HS-5 (cell line): ENCODE measurements at places on chromosomes 11 and 22.
A peak's percentile ranks its signal among the peaks of the same experiment; 100 is the strongest.

DNA sequence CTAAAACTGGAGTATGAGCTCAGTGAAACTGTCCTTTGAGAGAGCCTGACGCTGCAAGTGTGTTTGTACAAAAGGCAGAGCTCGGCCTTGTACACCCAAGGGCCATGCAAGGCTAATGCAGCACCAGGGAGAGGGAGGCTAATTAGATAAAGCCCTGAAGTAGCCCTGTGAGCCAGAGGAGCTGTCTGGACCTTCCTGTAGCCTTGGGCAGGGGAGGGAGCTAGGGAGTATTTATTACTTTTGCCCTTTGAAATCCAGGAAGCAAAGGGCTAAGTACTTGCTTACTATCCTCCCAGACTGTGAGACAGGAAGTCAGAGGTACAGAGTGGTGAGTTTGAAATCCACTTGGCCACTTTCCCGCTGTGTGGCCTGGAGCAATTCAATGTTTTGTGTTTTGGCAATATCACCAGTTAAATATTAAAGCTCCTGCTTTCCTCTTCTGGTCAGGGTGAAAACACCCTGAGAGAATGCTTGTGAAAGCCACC lies 10.2 kb upstream of the LDHA start:
- peak; percentile 74 for DNase-seq

GRCh38 chr11:102924851-102925380 lies 30.6 kb downstream of the MMP13 start:
- no peak for DNase-seq

GRCh38 chr11:132988411-132988810 lies 543.9 kb downstream of the OPCML start:
- no peak for DNase-seq

GRCh38 chr11:125694951-125695350 lies 14.3 kb upstream of the ACRV1 start:
- no peak for DNase-seq

GRCh38 chr11:134662629-134663360 lies 250.8 kb upstream of the B3GAT1 start:
- no peak for DNase-seq

DNA sequence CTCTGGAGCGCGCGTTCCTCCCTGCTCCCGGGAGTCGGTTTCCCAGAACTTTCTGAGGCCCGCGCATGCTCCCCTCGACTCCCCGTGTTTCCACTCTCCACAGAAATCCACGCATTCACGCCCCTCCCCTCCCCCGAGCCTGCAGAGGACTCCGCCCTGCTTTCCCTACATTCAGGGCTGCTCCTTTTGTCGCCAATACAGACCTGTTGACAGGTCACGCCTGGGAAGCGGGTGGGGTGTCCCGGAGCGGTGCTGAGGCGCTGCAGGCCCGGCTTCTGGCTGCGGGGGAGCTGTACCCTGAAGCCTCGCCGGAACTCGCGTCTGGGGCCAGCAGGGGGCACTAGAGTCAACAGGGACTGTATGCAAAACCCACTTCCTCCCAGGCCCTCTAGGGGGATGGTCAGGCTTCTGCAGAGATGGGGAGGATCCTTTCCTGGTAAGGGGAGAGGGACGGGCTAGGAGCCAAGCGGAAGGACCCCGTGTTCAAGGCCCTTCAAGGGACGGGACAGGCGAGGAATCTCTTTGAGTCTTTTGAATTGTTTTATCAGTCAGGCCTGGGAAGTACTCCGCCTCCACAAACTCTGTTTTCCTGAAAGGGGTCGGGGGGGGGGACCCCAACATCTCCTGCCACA lies at the start of gene PRAME:
PRAME (minus strand) TSS at position 294 of the 632 bp plus-strand sequence. CDS start 2,433 bp downstream, outside the sequence.
- DNase-seq, result peak; percentile 5

GRCh38 chr11:57095417-57095816 lies 86.3 kb upstream of the LRRC55 start:
- no peak for DNase-seq

DNA sequence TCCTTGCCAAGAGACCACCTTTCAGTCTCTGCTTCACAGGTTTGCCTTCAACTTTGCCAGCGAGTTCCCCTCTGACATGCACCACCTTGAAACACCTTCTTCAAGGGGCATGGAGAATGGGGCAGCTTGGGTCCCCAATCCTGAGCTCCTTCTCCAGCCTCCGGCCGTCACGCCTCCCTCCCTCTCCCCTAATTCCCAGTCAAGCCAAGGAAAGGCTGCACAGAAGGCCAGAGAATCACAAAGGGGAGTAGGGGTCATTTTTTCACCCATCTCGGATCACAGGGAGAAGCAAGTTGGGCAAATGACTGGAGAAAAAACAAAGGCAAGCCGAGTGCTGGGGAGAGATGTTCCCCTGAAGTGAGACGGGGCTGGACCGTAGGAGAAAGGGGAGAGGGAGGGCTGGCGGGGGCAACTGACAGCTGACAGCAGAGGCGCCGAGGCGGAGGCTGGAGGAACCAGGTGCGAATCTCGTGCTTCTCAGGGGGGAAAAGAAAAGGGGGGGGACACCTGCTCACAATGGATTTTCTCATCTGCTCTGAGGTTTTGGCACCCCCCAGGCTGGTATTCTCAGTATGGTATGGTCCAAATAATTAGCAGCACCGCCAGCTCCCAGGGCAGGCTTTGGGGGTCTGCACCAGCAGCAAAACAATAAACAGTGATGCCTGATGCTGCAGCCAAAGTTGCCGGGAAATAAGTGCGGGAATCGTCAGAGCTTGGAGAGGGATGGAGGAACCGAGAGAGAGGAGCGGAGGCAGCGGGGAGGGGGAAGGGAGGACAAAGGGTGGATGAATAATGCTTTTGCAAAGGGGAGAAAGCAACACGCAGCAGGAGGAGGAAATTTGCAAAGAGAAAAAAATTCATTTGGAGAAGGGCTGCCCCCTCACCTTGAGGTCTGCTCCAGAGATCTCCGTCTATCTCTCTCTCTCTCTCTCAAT lies 644 bp downstream of the YPEL4 start:
- no peak for DNase-seq

DNA sequence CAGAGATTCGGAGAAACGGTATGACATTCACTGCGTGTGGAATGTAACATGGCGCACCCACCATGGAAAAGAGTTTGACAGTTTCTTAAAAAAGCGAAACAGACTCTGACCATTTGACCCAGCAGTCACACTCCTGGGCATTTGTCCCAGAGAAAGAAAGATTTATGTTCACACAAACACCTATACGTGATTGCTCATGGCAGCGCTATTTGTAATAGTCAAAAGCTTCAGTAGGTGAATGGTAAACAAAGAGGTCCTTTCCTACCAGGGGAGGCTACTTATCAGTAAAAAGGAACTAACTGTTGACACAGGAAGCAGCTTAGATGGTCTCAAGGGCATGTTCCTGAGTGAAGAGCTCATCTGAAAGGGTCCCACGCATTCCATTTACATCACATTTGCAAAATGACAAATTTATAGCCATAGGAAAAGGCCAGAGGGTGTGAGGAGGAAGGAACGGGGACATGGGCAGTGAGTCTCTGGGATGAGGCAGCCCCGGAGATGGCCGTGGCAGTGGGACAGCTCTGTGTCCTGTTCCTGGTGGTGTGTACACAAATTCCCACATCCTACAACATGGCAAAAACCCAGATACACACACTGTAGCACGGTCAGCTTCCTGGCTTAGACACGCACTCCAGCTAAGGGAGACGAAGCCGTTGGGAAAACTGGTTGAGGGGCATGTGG lies 14.6 kb upstream of the KRTAP5-6 start:
- no peak for DNase-seq

GRCh38 chr11:48169717-48170116 lies 46.9 kb upstream of the OR4B1 start:
- DNase-seq, result no peak
